Epithelial cell of prostate (primary cell): ENCODE measurements at places on chromosomes 2 and 18.
A peak's percentile ranks its signal among the peaks of the same experiment; 100 is the strongest.

DNA sequence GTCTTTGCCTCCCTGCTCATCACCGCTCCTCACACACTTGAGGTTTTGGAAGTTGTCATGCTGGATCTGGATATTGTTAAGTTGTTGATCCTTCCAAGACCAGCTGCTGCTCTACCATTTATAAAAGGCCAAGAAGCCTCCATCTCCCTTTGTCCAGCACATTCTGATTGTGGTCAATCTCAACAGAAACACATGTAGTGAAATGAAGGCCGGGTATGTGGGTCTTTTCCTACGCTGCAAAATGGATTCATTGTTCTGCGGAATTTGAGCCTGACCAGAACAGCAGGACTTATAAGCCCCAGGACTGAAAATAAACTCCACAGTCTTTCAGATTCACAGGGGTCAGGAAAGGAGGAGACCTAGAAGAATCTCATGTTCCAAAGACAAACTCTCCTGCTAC is 238.4 kb downstream of the CMPK2 start:
- DNase-seq, result no peak

DNA sequence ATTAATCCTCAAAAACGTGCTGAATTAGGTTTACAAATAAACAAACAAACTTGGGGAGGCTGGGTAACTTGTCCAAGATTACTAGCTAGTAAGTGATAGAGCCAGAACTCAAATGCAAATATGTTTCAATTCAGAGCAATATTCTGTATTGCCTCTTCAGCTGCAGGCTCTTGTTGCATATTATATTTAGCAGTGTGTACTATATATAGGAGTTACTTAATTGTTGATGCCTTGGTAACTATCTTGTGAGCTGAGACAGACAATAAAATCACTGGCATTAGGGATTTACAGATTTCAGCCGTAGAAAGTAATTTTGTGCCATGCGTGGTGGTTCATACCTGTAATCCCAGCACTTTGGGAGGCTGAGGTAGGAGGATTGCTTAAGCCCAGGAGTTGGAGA is 10.2 kb upstream of the ANKRD12 start:
- no peak for DNase-seq

- DNase-seq, result no peak
Observed at GRCh38 chr2:195202163-195202845, 454.7 kb upstream of the SLC39A10 start.

DNA sequence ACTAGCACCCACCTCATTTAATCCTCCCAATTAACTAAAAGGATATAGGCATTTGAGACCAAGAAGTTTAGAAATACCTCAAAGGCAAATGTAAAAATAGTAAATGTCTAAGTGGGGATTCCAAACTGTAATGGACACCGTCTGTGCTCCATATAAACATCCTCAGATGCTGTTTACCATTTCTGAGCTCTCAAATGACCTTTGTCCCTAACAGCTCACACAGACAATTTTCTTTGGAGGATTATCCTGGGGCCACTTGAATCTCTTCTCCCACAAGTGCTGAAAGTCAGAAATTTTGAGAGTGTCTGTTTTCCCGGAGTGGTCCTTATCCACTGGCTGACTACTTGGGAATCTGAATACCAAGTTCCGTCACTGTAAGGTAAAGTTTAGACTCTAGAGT is 1418.9 kb downstream of the LRP1B start:
- no peak for DNase-seq

GRCh38 chr2:8152392-8153257 is 529.2 kb upstream of the ID2 start:
- DNase-seq, result no peak

DNA sequence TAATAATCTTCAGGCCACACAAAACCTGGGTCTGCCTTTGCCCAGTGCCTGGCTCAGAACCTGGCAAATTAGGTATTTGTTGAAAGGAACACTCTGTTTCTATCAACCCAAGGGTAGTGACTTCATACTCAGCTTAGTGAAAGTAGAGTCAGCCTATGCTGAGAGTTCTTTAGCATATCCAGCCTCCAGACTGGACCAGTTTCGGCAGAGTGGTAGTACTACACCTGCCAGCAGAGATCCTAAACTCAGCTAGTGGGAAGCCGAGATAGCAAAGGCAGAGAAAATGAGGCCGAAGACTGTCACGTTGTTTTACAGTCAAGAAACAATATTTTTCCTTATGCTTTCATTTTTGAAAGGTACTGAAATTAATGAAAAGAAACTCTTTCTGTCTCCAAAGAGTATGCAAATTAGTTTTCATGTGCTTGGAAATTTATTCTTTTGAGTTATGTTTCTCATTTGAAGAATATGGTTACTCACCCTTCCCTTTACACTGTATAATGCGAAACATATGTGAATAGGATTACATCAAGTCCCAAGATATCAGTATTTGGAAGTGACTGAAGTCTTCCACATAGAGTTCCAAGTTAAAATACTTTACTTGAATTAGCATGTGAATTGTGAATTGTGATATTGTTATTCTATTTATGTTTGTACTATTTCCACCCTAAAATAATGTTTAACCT is 52.2 kb upstream of the UGP2 start:
- no peak for DNase-seq

DNA sequence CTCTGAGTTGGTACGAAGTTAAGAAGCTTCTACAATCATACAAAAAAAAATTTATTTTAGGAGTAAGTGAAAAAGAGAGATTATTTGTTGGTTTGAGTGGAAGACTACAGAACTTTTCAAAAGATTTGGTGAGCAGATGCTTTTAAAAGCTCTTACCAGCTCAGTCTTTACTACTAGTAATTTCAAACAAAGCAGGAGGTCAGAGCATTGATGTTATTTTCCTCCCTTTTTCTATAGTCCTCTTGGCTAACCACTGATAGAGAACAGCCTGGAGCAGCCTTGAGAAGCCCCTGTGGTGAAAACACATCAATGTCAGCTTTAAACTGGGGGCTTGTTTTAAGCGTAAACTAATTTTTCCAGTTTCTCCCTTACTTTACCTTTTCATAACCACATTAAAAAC is 559.3 kb upstream of the CDH2 start:
- DNase-seq, result no peak

- no peak for DNase-seq
Observed at GRCh38 chr2:173238385-173238784, 116.3 kb upstream of the CDCA7 start.

- DNase-seq, result no peak
Observed at GRCh38 chr2:112985090-112985489, 7.3 kb downstream of the IL36G start.

DNA sequence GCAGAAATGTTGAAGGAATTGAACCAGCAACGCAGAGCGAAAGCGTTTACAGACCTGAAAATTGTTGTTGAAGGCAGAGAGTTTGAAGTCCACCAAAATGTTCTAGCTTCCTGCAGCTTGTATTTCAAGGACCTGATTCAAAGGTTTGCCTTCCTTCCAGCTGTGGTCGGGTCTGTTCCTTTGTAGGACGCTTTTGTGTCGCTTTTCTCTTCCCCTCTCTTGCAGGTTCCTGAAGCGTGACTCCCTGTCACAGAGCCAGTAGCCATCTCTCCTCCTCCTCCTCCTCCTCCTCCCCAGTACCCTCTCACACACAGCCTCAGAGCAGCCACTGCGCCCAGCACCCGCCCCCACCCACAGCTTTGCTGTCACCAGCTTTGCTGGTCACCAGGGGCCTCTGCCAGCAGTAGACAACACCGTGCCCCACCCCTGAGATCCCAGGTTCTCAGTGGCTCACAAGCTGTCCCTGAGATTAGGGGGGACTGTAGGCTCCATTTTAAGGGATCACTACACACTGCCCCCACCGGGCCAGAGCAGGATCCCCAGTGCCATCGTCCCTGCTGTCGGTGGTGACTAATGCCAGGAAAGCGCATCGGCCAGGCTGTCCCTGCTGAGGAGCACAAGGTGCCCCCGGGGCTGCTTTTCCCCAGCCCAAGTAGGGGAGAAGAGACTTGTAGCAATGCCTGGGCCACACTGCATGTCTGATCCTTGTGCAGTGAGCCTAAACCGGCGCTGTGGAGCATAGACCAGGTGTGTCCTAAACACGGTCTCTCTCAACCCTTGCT is 242.3 kb downstream of the ATAD2B start:
- no peak for DNase-seq

GRCh38 chr18:61322265-61322873 is 10.9 kb upstream of the CDH20 start:
- no peak for DNase-seq

- DNase-seq, result no peak
Observed at GRCh38 chr2:140786585-140786984, 1344.2 kb downstream of the LRP1B start.

GRCh38 chr18:26059357-26059756 is 31.1 kb downstream of the SS18 start:
- DNase-seq, result no peak

GRCh38 chr2:139850254-139850890 is 1070.2 kb upstream of the NXPH2 start:
- no peak for DNase-seq

GRCh38 chr2:237440819-237441281 is 26.9 kb upstream of the COL6A3 start:
- DNase-seq, result no peak

GRCh38 chr18:36408606-36409005 is 111.1 kb downstream of the FHOD3 start:
- DNase-seq, result no peak

DNA sequence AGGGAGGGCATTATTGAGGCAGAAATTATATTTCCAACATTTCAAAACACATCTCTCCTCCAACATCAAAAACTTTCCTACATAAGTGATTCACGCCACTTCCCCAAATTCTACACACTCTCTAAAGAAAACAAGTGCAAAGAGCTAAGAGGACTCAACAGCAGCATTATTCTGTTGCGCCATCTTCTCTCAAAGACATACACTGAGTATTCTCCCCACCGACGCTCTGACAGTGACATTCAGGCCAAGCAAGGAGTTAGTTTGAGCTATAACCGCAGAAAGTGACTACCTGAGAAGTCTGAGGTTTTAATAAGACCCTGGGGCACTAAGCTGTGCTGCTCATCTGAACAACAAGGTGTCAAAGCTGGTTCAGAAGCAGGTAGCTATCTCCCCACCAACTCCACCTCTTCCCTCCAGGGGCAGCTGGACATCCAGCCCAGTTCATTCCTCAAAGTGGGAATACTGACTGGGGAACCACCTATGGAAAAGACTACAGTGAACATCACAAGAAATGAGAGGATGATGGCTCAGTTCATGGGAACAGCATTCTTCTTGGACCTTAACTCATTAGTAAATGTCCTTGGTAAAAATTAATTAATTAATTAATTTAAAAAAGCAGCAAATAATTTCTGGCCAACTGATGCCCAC is 309.5 kb upstream of the CCDC68 start:
- DNase-seq, result no peak

DNA sequence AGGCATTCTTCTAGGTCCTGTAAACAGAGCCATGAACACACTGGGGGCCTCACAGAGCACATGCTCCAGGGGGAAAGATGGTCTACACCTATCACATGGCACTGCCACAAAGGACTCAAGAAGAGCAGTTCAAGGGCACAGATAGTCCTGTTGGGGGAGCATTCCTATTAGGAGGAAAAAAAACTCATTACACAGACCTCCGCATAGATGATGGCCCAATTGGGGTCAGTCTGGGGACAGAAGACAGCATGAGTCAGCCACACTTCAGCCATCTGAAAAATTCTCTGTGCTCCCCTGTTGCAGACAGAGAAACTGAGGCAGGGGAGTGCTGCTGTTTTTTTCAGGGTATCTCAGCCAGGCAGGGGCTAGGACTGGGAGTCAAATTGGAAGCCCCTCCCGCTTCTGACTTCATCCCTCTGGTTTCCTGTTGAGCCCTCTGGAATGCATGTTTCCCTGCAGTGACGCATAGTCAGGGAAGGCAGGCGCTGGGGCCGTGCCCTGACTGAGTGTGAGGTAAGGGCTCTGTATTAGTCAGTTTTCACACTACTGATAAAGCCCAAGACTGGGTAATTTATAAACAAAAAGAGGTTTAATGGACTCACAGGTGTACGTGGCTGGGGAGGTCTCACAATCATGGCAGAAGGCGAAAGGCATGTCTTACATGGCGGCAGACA is 67.9 kb downstream of the RHOB start:
- peak; percentile 77 for DNase-seq

DNA sequence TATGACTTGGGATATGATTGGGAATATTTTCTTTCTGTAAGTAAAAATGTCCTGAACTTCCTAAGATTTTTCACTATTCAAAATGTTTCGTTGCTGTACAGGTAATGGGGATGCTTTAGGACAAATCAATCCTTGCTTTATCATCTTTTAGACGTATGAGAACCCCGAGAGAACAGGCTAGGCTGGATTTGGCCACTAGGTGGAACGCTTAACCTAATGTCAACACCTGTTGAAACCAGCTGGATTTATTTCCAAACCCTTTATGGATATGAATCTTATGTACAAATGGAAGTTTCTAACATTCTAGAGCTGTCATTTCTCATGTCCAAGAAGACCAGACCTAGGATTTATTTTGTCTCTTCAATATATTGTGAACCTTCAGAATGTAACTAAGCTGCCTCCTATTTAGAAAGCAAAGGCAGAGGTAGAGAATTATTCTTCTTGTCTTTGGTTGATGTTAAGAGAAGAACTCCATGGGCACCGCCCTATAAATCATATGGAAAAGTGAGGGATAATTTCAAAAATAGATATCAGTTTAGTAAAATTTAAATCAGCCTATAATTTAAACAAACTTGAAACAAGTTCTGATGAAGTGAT is 96.7 kb downstream of the PMAIP1 start:
- DNase-seq, result no peak

DNA sequence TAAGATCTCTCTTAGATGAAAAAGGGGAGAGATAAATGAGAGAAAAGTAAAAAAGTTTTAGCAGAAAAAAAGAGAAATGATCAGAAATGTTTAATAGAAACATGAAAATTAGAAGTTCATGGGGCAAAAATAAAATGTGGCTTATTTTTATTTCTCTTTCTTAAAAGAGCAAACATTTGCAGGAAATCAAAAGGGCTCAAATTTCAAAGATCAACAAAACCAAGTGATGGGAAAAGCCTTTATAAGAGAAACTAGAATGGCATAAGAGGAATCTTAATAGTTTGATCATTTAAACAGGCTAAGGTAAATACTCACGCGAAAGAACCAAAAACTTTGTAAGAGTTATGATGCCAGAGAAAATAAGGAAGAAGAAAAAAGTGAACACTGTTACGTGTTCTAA is 23.3 kb upstream of the DAW1 start:
- DNase-seq, result no peak

DNA sequence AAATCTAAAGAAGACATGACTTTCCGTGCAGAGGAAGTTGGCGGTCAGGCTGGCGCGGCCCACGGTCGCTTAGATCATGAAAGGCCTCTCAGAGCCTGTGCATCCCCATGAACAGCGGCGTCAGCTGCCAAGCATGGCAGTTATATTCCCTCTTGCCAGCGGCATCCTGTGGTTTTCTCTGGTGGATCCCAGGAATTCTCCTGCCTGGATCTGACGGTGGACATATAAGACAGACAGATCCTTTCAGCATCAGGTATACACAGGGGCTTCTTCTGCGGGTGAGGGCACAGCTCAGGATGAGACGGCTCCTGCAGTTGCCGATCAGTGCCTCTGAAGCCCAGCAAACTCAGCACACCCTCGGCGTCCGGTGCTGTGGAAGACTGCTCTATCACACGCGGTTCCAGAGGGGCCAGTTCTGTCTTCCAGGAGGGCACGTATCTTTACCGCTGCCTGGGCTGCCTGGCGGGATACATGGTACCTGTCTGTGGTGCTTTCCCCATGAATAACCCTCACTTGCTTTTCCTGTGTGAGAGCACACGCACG is 157.8 kb downstream of the LDLRAD4 start:
- DNase-seq, result no peak

- no peak for DNase-seq
Observed at GRCh38 chr2:160014227-160014626, 48.2 kb downstream of the PLA2R1 start.

GRCh38 chr2:160390544-160391455 is 102.8 kb downstream of the RBMS1 start:
- no peak for DNase-seq
